ENCODE measurements at places on chromosomes 1 and 21.

GRCh38 chr21:43884012-43884860 is 19.2 kb downstream of the AGPAT3 start:
- no peak for DNase-seq

GRCh38 chr1:198649968-198650338 is 11.1 kb downstream of the PTPRC start:
- no peak for DNase-seq

- no peak for DNase-seq
These were observed 200.9 kb downstream of the PLPP3 start for GRCh38 chr1:56378341-56379070.

GRCh38 chr1:40717955-40718354 is 26.5 kb downstream of the NFYC start:
- no peak for DNase-seq

DNA sequence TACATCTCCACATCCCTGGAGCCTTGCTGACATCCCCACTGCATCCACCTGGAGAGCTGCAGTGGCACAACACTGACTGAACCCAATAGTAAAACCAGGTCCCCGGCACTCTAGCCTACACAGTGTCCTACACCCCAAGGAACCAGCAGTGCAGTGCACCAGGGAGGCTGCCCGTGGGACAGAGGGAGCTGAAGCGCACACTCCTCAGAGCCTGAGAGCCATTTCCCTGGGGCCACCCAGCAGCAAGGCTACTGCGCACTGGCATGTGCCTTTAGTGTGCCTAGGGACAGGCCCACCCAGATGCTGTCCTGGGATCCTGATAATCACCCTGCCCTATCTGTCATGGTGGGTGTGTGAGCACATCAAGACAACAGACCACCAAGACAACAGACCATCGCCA is 31.9 kb downstream of the NSL1 start:
- no peak for DNase-seq

DNA sequence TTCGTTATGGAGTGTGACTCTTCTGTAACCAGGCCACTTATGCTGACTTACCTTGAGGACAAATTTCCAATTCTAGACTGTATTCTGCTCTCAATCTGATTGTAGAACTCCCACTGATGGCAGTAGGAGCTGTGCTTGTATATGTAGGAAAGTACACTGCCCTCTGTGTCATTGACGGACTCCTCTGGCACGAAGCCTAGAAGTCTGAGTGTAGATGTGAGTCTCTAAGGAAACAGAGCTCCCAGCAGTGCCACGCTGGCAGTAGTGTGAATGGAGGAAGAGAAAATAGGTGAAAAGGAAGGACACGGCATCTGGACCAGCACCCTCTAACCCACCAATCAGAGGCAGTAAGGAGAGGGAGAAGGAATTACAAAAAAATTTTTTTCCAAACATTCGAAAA is 130.4 kb upstream of the ADGRL2 start:
- peak; percentile 95 for DNase-seq

Data from lung microvascular endothelial cell (primary cell).